ELF-1 (cell line): ENCODE measurements at places on chromosomes 5 and 9.
A peak's percentile ranks its signal among the peaks of the same experiment; 100 is the strongest.

DNA sequence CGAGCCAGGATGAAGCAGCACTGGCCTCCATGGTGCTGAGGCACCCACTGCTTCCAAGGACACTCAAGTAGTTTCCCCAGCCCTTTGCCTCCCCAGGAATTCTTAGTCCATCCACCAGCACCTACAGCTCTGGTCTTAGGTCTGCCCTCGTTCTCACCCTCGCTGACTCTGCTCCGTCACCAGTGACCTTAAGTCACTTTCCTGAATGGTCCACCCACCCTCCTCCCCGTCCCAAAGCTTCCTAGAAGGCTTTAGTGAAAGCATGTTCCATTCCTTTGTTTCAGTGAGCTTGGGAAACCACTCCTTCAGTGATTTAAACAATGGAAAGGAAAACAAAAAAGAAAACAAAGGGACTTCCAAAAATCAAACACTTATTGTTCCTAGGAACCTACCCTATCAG, 54.6 kb upstream of the MAP3K1 start:
- DNase-seq = peak; percentile 5

DNA sequence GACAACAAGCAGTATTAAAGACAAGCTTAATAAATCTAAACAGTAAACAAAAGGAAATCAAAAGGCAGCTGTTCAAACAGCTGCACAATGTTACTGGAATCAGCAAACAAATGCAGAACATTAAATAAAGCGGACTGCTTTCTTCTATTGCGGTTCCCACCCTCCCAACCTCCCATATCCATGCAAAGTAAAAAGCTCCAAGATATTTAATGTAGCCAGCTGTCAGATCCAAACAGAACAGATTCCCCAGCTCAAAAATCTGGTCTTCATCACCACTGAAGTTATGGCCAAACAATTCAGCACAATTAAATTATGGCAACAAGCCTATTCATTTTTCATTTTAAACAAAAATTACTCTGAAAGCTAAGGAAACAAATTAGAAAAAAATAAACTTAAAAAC, 75.9 kb downstream of the SLC38A9 start:
- DNase-seq = no peak

GRCh38 chr5:115749016-115749415, 67.4 kb downstream of the CDO1 start:
- no peak for DNase-seq

DNA sequence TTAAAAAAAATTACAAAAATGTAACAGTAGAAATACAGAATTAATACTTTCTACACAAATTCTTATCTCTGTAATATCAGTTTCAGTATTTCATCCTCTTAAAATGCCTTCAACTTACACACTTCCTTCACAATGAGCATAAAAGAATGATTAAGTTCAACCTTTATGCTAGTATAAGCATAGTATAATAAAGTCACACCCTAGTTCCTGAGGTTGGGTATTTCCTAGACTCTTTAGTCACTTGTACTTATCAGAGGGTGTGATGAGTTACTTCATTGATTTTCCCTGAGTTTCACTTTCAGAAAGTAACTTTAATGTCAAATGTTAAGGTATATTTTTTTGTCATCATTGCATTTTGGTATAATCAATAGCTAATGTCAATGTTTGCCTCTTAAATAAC, 302.4 kb downstream of the PDE4D start:
- DNase-seq = no peak

GRCh38 chr5:149798466-149798865, 68.4 kb downstream of the PPARGC1B start:
- no peak for DNase-seq

DNA sequence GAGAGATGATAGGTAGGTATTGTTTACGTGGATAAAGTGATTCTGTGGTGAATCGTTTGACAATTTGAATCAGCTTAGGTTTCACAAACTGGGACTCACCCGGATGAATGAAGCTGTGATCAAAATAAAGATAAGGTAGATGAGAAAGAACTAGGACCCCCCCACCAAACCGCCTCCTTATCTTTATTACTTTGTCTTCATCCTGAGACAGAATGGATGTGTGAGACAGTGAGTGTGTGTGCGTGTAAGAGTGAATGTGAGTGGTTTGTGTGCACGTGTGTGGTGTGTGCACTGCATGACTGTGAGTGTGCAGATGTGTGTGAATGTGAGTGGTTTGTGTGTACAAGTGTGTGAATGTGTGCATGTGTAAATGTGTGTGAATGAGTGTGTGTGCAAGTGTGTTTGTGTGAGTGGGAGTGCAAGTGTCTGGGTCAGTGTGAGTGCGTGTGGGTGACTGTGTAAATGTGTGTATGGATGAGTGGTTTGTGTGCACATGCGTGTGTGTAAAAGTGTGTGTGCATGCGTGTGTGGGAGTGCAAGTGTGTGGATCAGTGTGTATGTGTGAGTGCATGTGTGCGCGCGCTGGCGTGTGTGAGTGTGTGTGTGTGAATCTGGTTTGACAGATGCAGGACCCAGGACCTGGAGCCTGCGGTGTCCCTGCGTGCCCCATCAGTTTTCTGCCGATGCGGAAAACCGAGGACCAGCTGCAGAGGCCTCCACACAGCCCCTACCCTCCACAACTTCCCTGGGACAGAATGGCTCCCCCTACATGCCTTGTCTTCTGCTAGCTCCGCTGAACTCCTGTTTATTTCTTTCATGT, 11.4 kb upstream of the ENG start:
- no peak for DNase-seq

DNA sequence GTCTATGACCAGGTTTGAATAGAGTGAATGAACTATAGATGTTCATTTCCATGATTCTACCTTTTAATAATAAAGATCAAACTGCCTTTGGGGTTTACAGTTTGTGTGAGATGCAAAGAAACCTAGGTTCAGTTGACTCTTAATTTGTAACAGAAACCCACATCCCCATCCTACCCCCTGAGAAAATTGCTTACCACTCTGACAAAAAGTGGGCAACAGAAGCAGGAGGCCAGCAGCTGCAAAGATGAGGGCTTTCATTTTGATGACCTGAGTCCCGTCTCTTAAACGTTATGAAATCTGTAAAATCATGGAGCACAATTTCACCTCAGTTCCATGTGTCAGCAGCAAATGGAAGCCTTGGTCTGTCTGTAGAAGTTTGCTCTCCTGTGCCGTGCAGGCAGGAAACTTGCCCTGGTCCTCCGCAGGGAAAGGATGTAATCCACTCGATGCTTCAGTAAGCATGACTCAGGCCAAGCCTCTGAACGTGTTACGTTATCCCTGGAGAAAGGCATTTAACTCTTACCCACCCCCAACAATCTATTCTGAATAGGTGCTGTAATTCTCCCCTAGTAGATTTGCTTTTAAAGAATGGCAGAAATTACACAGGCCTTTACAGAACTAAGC, at the start of gene F2RL2:
Gene F2RL2, minus strand, starts transcription at position 431 of the 624 bp plus-strand sequence. Its CDS starts 173 bp downstream, at position 258.
- peak; percentile 19 for DNase-seq

GRCh38 chr5:137205231-137206027, 293.7 kb downstream of the SPOCK1 start:
- DNase-seq = no peak

GRCh38 chr5:166906991-166907713, 1384.3 kb upstream of the WWC1 start:
- no peak for DNase-seq

GRCh38 chr5:78912811-78913210, 72.3 kb downstream of the ARSB start:
- DNase-seq = no peak

- DNase-seq = no peak
Observed at GRCh38 chr9:70315389-70315788, 56.6 kb downstream of the SMC5 start.

GRCh38 chr5:64693636-64694035, 3.3 kb downstream of the SHISAL2B start:
- no peak for DNase-seq

DNA sequence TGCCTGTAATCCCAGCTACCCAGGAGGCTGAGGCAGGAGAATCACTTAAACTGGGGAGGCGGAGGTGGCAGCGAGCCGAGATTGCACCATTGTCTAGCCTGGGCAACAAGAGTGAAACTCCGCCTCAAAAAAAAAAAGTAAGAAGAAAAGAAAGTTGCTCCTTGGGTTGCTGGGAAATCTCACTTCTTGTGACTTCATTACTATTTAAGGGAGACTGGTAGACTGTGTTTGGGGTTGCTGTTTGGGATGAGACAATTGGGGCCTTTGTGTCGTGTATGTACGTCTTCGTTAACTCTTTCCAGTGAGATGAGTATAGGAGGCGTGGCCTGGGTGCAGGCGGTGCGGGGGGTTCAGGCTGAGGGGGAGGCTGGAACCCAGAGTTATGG, 11.6 kb downstream of the NDST1 start:
- no peak for DNase-seq

GRCh38 chr5:132500931-132501628, 10.5 kb upstream of the IRF1 start:
- DNase-seq = peak; percentile 65

DNA sequence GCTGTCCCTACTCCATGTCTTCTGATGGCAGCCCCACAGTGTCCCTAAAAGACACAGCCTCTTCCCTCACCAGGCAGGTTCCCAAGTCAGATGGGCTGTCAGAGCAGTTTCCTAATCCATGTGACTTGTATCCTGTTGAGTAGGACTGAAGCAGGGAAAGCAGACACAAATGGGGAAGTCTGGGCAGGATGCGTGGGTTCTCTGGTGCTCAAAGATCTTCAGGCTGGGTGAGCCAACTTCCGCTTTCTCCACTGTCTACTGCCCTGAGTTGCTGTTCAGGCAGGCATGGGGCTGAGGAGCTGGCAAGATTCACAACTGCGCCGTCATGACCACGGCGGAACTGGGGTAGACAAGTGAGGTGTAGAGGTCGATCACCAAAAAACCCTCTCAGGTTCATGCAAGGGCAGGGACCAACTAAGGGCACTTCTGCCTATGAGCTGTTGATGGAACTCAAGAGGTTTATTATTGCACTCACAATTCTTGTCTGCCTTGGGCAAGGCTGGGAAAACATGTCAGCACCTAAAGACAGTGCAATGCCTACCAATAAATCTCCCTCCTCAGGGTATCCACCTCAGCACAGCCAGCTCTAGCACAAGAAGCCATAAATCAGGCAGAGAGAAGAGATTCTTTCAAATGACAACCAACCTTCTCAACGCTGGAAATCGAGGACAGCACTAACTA, 83.4 kb downstream of the RAPGEF1 start:
- no peak for DNase-seq

DNA sequence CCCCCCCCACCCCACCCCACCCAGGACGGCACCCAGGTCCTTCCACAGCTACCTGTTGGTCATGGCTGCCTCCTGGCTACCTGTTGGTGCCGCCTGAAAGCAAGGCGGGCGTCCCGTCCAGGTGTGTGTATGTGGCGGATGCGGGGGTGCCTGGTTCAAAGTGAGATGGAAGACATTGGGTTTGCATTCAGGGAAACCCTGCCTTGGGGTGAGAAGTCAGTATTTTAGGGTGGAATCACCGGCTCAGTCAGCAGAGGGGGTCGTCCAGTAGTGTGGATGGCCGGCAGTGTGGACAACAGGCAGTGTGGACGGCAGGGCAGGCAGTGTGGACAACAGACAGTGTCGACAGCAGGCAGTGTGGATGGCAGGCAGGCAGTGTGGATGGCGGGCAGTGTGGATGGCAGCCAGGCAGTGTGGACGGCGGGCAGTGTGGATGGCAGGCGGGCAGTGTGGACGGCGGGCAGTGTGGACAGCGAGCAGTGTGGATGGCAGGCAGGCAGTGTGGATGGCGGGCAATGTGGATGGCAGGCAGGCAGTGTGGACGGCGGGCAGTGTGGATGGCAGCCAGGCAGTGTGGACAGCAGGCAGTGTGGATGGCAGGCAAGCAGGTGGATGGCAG, 28.0 kb downstream of the NKD2 start:
- DNase-seq = no peak

DNA sequence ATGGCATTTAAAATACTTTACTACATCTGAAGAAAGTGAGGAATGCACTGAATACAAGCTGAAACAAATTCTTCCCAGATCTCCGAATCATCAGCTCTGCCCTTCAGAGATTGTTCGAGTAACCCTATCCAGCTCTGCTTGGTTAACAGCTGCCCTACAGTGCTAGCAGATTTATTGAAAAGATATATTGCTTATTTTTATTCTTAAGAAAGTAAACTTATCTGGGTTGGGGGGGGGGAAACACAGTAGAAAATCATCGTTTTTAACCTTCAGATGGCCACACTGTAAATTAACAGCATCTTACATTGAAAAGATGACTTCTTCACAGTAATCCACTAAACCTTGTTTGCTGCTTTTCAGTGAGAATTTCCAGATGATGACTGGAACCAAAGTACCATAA, 210.8 kb downstream of the NFIB start:
- no peak for DNase-seq

- DNase-seq = no peak
Observed at GRCh38 chr9:32292611-32293010, 91.8 kb upstream of the ACO1 start.
